ENCODE measurements at places on chromosomes 7 and 10.

DNA sequence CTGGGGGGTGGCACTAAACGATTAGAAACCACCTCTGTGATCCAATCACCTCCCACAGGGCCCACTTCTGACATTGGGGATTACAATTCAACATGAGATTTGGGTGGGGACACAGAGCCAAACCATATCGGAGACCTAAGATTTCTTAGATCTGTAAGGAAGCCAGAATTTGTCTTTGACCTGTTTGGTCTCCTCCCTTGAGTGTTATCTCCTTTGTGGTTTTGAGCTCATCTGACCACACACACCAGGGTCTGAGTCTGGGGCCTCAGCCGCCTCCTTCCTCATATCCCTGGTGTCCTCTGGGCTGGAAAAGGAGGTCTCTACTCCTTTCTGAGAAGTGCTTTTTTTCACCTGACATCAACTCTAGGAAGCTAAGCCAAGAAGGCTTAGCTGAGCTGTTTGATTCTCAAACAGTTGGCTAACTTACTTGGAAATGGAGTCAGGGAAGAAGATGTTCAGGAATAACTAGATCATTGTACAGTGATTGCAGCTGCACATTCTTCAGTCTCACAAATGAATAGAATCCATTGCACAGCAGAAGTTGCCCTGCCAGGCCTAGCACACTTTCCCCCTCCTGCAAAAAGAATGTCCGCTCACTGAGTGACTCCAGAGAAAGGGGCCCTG is 167.4 kb downstream of the ARHGAP21 start:
- DNase-seq: no peak

DNA sequence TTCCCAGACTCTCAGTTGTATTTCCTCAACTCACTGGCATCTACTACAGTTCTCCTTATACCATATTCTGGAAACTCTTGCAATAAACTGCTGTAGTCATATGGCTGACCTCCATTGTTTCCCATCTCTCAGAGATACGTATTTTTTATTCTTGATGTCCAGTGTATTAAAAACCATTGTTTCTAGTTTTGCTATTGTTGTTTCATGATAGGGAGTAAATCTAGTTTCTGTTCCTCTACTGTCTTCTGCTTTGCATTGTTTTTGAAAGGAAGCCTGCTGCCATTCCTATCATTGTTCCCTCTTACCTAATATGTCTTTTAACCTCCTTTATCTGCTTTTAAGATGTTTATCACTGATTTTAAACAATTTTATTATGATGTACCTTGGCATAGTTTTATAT is 255.0 kb downstream of the ADK start:
- no peak for DNase-seq

- no peak for DNase-seq
Observed at GRCh38 chr10:94641480-94641879, 42.0 kb upstream of the CYP2C18 start.

DNA sequence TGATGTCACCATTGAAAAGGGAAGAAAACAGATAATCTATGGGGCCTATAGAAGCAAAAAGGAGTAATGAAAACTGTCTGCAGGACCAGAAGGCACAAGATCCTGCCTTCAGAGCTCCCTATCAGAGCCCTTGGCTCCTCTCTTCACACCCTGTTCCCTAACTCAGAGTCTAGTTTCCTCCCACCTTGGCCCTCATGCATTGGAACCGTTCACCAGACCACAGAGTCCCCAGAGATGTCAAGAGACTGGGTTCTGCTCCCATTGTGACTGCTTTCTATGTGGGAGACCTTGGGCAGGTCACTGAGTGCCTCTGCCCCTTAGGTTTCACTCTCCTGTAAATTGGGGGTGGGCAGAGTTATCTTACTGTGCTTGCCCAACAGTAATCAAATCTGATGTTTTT is 80.1 kb upstream of the RPA3 start:
- no peak for DNase-seq

GRCh38 chr10:37741831-37742230 is 115.6 kb downstream of the ZNF248 start:
- no peak for DNase-seq

DNA sequence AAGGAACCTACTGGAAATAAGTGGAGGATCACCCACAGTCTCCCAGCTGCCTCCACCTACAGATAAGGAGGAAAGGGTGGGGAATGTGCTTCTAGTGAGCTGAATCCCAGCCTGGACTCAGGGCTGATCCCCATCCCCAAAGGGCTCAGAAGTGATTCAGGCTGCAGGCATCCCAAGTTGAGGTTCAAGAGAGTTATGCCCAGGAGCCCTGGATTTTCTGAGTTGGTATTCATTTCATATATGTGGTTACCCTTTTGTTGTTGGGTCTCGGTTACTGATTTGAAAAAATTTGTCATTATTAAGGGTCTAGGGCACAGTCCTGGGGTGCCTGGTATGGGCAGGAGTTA is 30.0 kb upstream of the SRGN start:
- no peak for DNase-seq

GRCh38 chr10:132913559-132914115 is 28.7 kb downstream of the CFAP46 start:
- no peak for DNase-seq

DNA sequence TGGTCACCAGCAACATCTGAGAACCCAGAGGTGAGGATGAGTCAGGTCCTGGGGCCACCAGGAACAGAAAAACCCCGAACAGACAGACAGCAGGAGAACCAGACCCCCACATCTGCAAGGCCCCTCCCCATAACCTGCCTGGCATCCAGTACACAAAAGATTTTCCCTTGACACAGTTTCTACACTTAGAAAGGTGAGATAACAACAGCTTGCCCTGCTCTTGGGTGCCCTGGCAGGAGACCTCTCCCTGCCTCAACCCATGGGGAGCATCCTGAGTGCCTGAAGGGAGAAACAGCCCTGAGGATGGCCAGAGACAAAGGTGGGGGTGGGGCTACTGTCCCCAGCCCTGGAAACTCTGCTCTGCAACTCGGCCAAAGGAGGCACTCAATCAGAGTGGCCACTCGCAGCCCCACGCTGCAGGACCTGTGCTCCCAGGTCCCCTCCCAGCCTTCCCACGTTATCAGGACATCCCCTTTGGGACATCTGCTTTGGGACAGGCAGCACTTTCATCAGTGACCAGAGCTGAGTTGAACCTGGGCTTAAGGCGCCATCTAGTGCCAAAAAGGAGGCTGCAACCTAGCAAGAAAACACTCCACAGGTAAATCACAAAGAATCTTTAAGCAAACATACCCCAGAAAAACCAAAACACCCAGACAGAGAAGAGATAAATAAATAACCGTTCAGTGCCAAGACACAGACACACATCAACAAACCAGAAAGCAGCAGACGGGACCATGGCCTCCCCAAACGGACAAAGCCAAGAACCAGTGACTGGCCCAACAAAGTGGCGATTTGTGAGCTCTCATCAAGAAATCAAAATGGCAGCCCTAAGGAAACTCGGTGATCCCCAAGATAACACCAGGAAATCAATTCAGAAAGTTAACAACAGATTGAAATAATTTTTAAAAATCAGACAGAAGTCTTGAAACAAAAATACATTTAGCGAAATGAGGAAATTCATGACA is 233.7 kb downstream of the PTPRN2 start:
- no peak for DNase-seq

- no peak for DNase-seq
Observed at GRCh38 chr10:974785-975074, 13.5 kb upstream of the GTPBP4 start.

DNA sequence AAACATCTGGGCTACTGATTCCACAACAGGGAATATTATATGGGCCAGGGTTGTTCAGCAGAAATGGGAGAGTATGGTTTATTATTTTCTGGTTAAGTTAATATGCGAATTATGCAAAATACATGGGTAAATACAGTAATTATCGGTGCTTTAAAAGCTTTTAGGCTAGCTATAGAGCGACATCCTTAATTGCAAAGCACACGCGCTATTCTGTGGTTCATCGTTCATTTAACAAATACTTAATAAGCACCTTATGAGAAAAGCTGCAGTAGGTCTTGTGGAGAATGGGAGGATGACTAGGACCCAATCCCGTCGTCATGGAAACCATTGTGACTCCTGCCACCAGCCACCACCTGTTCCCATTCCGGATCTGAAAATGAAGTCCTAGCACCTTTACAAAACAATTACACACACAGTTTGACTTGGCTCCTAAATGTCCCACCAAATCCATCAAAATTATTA is 623 bp upstream of the CEP41 start:
- DNase-seq: no peak

DNA sequence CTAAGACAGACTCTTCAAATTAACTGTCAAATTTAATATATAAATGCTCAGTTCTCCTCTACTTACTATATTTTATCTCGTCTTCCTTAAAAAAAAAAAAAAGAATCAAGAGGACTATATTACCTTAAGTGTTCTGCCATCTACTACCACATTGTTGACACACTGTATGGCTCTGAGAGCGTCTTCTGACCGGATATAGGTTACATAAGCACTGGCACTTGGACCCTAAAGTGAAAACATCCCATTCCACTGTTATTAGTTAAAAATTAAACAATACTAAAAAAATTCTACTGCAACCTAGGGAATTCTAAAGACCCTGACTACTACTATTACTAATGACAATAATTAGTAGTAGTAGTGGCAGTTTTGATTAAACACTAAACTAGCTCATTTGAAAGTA is 95.7 kb downstream of the CNOT4 start:
- no peak for DNase-seq

- DNase-seq: no peak
Observed at GRCh38 chr7:6376820-6377219, 70.9 kb downstream of the DAGLB start.

GRCh38 chr7:158328376-158329013 is 259.1 kb downstream of the PTPRN2 start:
- DNase-seq: no peak

- DNase-seq: no peak
Observed at GRCh38 chr10:18689498-18689897, 30.3 kb downstream of the ARL5B start.

DNA sequence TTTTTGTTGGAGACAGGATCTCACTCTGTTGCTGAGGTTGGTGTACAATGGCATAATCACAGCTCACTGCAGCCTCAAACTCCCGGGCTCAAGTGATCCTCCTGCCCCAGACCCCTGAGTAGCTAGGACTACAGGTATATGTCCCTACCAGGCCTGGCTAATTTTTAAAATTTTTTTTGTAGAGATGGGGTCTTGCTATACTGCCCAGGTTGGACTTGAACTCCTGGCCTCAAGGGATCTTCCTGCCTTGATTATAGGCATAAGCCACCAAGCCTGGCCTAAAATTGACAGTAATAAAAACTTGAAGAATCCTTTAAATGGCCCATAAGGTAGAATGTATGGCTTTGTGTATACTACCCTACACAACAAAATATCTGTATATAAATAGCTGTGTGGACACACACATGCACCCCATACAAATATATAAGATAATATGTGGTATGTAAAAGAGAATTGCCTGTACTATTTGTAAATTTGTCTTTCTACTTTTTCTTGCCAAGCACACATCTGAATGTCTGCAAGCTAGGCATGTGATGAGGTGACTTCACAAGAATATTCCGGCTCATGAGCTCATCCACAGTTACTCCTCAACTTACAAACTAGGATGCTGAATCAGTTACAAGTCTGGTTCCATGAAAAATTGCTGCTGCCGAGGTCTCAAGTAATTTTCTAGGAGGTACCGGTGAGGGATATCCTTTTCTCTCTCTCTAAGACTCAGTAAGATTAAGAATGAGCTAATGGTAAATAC is 26.6 kb downstream of the POLR3A start:
- no peak for DNase-seq

GRCh38 chr7:156650042-156650441 is 9.5 kb downstream of the RNF32 start:
- no peak for DNase-seq

GRCh38 chr7:26538216-26538615 is 246.6 kb downstream of the SNX10 start:
- no peak for DNase-seq

DNA sequence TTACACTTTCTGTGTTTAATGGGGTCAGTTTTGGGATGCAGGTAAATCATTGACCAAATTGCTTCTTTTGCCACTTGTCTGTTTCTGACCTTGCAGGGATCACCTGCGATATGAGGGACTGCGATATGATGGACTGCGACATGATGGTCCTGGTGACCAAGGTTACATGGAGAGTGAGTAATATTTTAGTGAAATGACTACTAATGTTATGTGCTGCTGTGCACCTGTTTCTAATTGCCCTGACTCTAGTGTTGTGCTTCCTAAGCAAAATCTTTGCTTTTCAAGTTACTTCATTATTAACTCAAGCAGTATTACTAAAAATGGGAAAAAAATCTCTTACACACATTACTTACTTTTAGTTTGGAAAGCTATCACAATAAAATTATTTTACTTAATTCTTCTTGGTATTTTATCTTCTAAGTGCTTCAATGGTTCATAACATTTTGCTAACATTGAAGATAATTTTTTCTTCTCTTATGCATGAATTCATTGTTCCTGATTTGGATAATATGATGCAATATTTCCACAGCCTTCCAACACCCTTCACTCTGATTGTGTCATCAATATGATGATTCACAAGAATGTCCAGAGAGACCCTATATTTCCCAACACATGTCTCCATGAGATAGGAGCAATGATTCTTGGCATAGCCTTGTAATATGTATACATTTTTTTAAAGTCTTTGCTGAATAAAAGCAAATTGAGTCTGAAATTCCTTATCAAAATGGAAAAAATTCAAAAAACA is 306.2 kb upstream of the AKR1E2 start:
- no peak for DNase-seq

GRCh38 chr7:18167815-18168214 is 140.2 kb upstream of the PRPS1L1 start:
- DNase-seq: no peak

DNA sequence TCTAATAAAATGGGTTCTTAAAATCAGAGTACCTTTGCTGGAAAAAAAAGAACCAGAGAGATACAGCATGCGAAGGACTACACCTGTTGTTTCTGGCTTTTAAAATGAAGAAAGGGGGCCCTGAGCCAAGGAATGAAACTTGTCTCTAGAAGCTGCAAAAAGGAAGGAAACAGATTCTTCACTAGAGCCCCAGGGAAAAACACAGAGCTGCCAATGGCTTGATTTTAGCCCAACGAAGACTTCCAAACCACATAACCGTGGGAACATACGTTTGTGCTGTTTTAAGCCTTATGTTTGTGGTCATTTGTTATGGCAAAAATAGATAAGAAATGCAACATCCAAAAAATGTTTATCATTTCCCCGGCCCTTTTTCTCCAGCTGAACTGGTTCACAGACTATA is 780.0 kb downstream of the SORCS1 start:
- DNase-seq: no peak

GRCh38 chr10:64316833-64317232 is 795.6 kb downstream of the REEP3 start:
- DNase-seq: no peak

DNA sequence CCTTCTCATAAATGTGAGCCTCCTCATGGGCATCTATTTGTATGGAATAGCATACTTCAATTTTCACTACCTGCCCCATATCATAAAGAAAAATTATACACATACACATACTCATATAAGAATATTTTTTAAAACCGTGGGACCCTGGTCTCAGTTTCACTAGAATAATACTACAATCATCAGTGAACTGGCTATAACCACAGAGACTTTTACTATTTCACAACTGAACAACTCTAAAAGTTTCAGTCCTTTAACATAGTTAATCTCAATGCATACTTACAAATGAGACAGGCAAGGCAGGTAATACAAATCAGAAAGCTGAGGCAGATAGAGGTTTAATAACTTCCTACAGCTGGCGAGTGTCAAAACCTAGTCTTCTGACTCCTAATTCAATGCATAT is 83.1 kb downstream of the LRRN3 start:
- no peak for DNase-seq
